ENCODE measurements at places on chromosomes 2 and 18.

GRCh38 chr18:5238371-5238976 is 41.4 kb upstream of the AKAIN1 start:
- no peak for DNase-seq

GRCh38 chr2:171924170-171924942 is 2.1 kb downstream of the HAT1 start:
- DNase-seq = no peak

GRCh38 chr2:218138047-218138446 is 12.2 kb downstream of the CXCR2 start:
- DNase-seq = no peak

DNA sequence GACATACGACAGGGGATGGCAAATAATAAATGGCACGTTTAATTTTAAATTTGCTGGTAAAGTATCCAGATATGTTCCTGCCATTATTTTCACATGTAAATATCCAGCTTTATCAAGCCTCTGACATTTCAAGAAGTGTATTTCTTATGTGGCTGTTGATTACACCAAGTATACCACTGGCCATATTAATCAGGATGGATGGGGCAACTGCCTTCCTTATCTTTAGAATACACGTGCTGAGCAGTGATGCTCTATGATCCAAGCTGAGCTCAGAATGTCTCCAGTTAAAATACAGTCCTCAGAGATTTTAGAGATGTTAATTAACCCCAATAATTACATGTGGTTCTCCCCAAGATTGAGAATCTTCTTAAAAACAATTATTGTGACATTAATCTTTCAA is 38.3 kb upstream of the RAPGEF4 start:
- no peak for DNase-seq

- no peak for DNase-seq
Observed at GRCh38 chr2:170711774-170712652, 3.1 kb upstream of the SP5 start.

- no peak for DNase-seq
Observed at GRCh38 chr2:150204451-150204850, 283.0 kb downstream of the RND3 start.

- no peak for DNase-seq
Observed at GRCh38 chr2:151819920-151820319, 8.3 kb downstream of the ARL5A start.

- no peak for DNase-seq
Observed at GRCh38 chr2:121662656-121663055, 13.4 kb upstream of the CLASP1 start.

DNA sequence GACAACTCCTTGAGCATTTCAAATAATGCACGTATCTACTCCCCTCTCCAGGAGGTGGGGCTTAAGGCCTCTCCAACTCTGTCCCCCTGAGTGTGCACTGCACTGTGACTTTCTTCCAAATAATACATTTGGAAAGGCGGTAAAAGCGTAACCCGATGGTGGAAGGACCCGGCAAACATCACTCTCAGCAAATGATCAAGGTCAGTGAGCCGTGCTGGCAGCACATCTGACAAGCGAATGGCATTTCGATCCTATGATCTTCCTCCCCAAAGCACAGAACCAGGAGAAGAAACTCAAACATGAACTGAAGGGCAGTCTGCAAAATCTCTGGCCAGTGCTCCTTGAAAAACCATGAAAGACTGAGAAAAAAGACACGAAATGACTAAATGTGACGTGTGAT is 208.7 kb downstream of the TWIST2 start:
- DNase-seq = no peak

GRCh38 chr18:13521418-13521817 is 204.9 kb downstream of the FAM210A start:
- no peak for DNase-seq

GRCh38 chr2:36359067-36359466 is 3.5 kb downstream of the CRIM1 start:
- DNase-seq = no peak

GRCh38 chr2:207694811-207695281 is 16.6 kb upstream of the CCNYL1 start:
- no peak for DNase-seq
